Vagina (tissue), 2 donors: ENCODE measurements at places on chromosomes 13 and 19. TPM values are rescaled to one million over a fixed set of nuclear protein-coding genes. Genes with fewer than 3 reads are reported as not detected.

DNA sequence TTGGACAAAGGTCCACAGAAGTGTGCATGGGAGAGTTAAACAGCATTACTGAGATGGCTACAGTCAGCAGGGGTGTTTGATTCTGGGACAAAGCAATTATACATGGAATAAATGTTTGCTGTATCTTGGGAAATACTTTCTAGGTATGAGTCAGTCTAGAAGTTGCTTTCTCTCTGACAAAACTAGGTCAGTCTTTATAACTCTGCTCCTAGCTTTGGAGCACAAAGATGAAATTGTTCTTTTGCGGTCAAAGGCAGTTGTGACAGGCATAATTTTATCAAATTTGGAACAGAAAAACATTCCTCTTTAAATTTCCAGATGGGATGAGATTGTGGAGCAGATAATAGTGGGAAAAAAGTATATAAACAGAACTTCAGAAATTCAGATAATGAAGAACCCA, 1045.4 kb upstream of the MIR17HG start:
- no peak overlapping the region for H3K4me3 ChIP-seq
- H3K4me1 ChIP-seq: no peaks in the 10 kb centered on the region
- no peak for DNase-seq
- no peaks in the 10 kb centered on the region for H3K27me3 ChIP-seq
- H3K36me3 ChIP-seq: no peaks in the 10 kb centered on the region

- H3K36me3 ChIP-seq: no peaks in the 10 kb centered on the region
- H3K27ac ChIP-seq: no peak overlapping the region
- DNase-seq: no peak
- H3K27me3 ChIP-seq: no peaks in the 10 kb centered on the region
- H3K4me1 ChIP-seq: peaks cover 90% of the 10 kb centered on the region
- H3K4me3 ChIP-seq: no peak overlapping the region
Observed at GRCh38 chr19:18422530-18423191, 3.5 kb downstream of the SSBP4 start.

- H3K36me3 ChIP-seq: no peaks in the 10 kb centered on the region
- peak overlapping the region; percentile 50 for H3K4me3 ChIP-seq
- no peaks in the 10 kb centered on the region for H3K27me3 ChIP-seq
- H3K27ac ChIP-seq: peak overlapping the region; percentile 47
- peaks cover 23% of the 10 kb centered on the region for H3K4me1 ChIP-seq
Observed at GRCh38 chr13:95642028-95642621, 2.4 kb downstream of the DZIP1 start.

GRCh38 chr19:11261971-11262839, at the start of gene DOCK6:
Gene DOCK6, minus strand, starts transcription at chr19:11262524. Its CDS starts 84 bp downstream, at chr19:11262440.
- H3K36me3 ChIP-seq: no peaks in the 10 kb centered on the region
- no peak for DNase-seq
- peak within 1 kb of the TSS; percentile 84 for H3K4me3 ChIP-seq
- H3K27ac ChIP-seq: peak within 1 kb of the TSS; percentile 82

Gene RFPL4A
- not detected for total RNA-seq
